ENCODE measurements at places on chromosomes 1 and 21.

DNA sequence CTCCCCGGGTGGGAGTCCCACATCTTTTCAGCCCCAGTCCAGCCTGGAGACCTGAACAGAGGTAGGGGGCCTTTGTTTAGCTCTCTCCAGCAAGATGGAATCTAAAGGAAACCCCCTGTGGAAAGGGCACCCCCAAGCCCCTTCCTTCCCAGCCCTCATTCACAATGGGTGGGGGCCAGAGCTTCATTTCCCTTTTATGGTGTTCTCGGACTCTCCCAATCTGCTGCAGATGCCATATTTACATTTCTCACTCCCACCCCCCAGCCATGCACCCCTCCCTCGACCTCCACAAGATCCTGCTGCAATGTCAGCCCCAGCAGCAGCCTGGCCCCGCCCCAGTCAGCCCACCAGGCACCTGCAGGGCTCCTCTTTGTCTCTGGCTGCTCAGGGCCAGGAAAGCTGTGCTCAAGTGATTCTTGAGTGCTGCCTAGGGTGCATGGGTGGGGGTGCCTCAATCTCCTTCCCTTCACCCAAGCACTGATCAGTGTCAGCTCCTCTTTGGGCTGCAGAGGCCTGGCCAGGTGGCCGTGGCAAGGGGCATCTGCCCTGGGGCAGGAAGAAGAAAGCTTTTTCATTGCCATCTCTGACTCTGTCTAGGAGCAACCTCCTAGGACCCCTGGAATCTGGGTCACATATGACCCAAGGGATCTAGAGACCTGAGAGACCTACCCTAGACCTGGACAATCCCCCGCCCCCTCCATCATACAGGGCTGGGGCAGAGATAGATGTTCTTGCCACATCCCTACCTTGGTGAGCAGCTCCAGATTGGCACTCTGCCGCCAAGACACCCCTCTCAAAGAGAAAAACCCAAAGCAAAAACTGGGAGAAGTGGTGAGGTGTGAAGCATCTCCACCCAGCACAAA lies 1.7 kb downstream of the KIF21B start:
- no peak for DNase-seq

GRCh38 chr1:248710305-248710900 lies 7.8 kb upstream of the OR14I1 start:
- DNase-seq: no peak

GRCh38 chr1:242004751-242005495 lies 6.0 kb upstream of the MAP1LC3C start:
- DNase-seq: no peak

DNA sequence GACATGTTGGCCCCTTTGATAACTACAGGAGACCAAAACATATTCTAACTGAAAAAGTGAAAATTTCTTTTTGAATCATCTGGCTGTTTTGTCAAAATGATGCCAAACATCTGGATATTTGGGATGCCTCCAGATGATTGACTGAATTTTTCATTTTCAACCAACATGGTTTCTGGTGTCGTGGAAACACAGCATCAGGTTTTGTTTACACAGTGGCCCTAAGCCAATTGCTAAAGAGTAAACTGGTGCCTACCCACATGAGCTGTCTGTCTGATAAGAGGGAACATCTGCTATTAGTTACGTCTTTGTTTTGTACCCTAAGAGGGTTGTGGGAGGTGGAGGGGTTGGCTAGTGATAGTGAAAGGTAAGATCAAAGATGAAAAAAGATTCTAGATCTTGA lies 204.8 kb downstream of the KCNK2 start:
- DNase-seq: no peak

DNA sequence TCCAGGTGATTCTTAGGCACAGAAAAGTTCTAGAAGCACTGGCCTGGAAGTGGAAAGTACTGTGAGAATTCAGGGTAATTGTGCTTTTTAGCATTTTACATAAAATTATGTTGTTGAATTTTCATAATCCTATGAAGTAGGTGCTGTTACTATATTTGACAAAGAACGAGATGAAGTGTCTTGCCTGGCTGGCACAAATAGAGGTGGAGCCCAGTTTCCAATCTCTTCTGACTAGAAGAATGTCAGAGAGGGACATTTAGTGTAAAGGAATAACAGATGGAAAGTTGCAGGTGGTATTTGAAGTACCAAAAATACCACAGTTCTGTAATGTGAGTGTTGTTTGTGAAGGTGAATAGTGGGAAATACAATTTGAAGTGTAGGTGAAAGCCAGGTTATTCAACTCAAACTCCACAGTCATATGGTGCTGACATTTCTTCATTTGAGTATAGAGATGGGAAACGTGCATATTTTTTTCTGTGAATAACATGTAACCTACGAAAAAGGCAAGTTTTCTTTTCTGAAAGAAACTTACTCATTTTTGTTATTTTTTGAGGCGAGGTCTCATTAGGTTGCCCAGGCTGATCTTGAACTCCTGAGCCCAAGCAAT lies 3.5 kb upstream of the TMCO2 start:
- DNase-seq: no peak

DNA sequence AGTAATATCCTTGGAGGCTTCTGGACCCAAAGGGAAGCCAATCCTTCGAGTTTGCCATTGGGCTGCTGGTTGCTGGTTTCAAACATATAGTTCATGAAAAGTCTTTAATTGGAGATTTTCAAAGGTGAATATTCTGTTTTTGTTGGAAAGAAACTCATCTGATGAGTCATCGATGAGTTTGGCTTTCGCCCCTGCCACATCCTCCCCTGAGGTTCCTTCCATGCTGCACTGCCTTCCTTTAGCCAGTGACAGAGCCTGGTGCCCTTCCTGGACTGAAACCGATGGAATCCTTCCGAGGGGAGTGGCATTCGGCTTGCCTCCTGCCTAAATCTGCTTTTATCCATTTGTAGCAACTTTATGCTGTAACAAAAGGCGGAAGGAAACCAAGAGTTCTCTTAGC lies 550.0 kb downstream of the KIF26B start:
- no peak for DNase-seq

DNA sequence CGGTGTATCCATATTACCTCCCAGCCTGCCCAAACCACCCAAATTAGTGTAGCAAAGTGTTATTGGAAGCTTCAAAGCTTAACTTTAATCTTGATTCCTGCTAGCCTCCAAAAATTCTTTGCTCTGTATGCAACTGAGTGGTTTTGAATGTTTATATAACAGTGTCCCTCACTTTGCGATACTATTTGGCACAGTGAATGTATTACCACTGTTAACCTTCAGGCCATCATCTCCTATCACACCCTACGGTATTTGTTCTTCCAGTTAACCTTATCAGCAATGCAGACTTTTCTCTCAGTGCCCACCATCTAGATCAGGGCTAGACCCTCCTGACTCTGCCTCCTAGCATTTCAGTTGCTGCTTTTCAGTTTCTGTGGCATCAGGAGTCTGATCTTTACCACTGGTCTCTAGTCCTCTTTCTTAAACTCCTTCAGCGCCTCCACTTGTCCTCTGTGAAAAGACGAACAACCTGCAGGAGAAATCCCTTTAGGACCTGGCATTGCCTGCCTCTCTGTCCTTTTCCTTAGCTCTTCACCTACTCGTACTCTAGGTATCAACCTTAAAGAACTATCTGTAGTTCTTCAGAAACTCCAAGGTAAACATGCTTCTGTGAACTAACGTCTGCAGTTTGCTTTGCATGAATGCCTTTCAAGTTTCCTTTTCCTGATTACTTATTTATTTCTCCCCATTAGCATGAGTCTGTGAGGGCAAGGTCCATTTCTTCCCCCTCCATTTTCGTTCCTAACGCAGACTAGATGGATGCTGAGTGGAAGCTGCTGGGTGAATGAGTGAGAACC lies 71.7 kb downstream of the SNX7 start:
- DNase-seq: no peak

GRCh38 chr1:26684763-26685508 lies 10.9 kb upstream of the ARID1A start:
- DNase-seq: no peak

- DNase-seq: no peak
Observed at GRCh38 chr1:156444407-156445001, 56.1 kb downstream of the MEF2D start.

DNA sequence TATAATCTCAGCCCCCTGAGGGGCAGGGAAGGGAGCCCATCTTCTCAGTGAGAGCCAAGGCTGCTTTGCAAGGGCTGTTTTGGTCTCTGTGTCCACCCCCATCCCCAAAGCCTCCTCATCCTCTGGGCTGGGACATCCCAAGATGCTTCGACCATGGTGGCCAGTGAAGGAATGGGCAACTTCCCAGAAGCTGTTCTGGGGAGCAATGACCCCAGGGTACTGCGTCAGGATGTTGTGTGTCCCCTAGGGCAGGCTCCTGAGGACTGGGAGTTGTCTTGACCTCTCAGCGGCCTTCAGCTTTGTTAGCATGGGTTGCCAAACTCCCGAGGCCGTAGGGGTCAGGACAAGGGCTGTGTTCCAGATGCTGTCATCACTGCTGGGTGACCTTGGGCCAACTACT lies 238.4 kb upstream of the POU3F1 start:
- DNase-seq: no peak

DNA sequence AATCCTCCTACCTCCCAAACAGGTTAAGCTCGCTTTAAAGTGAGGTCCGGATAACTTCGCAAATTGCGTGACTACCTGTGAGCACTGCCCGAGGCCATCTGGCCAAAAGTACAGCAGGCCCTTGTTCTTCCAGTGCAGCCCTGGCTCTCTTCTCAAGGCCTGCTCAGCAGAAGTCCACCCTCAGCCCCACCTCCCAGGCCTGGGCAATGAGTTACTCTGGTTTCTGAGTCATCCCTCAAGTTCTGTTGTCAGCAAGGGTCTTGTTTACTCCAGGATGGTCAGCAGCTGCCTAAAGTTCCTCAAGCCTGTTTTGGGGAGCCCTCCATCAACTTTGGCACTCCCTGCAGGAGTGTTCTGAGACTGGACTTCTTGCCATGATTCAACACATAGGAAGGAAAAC lies 101.7 kb downstream of the BCAR3 start:
- no peak for DNase-seq

DNA sequence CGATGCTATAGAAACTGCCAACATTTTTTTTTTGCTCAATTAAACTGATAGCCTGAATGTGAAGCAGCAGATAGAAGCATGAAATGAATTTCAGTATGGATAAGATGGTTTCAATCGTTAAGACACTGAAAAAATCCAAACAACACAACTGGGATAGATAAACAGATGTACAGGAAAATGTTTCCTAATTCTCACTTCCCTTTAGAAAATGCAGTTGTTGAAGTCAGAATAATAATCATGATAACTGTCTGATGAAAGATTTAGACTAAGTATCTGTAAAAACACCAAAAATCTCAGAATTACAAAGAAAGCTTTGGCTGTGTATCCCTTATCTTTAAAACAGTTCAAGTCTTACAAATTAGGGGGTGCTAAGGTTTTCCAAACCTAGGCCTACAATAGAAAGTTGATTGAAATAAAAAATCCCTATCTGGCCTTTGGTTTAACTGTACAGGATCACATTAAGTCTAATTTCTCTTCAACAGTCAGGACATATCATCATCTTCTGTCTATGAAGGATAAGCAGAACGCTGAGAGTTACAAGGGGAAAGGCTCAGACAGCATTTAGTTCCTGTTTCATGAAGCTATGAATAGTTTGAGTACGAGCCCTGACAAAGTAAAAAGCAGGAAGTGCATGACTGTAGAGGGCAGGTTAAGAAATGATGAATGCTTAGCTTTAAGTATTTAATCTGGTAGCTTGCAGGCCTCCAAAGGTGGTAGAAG lies 203.2 kb downstream of the APP start:
- DNase-seq: no peak

DNA sequence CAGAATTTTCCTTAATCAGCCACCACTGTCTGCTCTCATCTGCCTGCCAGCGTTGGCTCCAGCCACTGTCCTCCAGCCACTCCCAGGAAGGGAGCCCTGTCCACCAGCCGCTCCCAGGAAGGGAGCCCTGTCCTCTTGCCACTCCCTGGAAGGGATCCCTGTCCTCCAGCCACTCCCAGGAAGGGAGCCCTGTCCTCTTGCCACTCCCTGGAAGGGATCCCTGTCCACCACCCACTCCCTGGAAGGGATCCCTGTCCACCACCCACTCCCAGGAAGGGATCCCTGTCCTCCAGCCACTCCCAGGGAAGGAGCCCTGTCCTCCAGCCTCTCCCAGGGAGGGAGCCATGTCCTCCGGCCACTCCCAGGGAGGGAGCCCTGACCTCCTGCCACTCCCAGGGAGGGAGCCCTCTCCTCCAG lies 726.5 kb downstream of the PTPRU start:
- DNase-seq: no peak

DNA sequence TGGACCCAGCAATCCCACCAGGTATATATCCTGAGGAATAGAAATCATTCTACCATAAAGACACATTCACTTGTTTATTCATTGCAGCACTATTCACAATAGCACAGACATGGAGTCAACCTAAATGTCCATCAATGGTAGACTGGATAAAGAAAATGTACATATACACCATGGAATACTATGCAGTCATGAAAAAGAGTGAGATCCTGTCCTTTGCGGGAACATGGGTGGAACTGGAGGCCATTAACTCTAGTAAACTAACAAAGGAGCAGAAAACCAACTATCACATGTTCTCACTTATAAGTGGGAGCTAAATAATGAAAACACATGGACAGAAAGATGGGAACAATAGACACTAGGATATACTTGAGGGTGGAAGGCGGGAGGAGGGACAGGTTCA lies 36.1 kb upstream of the PRKACB start:
- no peak for DNase-seq

DNA sequence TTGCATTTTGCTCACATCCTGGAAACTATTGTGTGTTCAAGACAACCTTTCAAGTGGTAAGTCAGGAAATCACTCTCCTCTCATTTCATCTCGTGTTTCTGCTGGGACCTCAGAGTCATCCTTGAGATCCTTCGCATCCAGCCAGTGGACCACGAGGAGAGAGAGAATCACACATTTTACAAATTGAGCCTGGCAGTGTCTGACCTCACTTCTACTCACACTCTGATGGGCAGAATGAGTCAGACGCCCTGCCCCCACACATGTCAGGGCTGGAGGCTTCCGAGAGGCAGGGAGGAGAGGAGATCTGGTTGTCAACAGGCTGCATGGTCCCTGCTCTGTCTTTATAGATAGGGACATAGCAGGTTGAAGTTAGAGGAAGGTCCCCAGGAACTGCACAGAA lies 509.7 kb downstream of the AJAP1 start:
- DNase-seq: no peak

DNA sequence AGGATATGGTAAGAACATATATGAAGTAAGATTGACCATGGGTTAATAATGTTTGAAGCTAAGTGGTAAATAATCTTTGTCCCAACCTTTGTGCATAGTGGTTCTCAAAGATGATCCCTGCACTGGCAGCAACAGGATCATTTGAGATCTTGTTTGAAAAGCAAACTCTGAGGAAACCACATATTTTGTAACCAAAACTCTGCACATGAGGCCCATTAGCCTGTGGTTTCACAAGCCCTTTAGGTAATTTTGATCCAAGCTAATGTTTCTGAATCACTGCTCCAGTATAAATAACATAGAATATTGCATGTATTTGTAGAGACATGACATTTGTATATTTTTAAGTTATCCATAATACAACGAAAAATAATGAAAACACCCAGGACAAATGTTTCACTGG lies 147.9 kb upstream of the RGS18 start:
- DNase-seq: no peak

GRCh38 chr1:60950224-60951063 lies 131.9 kb upstream of the NFIA start:
- DNase-seq: no peak
